ENCODE measurements at places on chromosomes 4 and X.

DNA sequence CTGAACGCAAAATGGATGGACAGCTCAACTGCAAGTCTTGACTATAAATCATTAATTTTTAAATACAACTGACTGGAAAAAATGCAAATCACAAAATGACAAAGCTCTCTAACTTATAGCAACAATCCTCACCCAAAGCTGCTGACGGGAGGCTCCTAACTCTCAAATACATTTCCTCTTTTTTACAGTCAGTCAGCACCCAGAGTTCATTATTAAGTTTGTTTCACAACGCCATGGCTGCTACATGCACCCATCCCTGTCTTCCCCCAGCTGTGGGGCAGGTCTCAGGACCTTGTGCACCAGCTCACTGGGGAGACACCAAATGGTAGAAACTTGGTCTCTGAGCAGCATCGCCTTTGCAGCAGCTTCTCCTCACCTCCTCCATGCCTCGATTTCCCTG, 97.6 kb downstream of the SLC34A2 start:
- DNase-seq = no peak

DNA sequence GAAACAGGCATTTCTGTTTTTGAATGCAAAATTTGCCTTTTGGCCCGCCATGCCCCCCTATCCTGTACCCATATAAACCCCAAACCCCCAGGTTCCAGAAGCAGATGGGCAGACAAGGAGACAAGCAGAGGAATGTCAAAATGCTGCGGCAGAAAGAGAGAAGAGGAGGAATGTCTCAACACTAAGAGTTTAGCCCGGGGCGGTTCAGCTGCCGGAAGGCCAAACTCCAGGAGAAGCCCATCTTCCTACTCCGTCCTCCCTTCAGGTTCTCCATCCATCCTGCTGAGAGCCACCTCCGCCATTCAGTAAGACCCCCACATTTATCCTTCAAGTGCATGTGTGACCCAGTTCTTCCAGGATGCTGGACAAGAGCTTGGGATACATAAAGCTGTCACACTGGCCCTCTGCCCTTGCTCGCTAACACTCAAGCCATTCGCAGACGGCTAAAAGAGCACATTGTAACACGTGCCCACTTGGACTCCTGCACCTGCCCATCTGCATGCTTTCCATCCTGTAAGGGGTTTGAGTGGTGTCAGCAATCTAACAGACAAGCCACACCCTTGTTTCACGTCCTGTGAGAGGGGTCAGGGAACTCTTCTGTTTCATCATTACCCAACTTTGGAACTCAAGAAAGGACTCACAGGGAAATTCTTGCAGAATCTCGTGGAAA, 31.3 kb downstream of the TLR10 start:
- no peak for DNase-seq

- DNase-seq = no peak
Measured at GRCh38 chrX:46737462-46737861, 21.5 kb downstream of the SLC9A7 start.

GRCh38 chr4:154982187-154983047, 201.3 kb downstream of the RBM46 start:
- DNase-seq = peak; percentile 39

- DNase-seq = no peak
Measured at GRCh38 chr4:22616516-22616915, 76.2 kb upstream of the GBA3 start.

DNA sequence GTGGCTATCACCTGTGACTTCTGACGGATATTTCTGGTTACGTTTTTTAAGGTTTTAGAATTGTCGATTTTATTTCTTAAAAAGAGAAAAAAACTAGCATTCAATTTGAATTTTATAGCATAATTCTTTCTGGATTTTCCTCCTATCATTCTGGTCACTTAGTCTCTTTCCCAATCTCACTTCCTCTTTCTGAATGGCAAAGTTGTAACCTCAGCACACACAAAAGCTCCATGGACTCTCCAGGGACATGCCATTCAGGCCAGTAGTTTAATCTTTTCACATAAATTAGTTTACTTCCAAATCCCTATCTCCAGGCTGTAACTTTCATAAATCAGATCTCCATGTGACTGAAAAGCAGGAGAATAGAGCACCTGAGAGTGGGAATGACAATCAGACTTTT, 110.7 kb downstream of the ARAP2 start:
- no peak for DNase-seq

- DNase-seq = no peak
Measured at GRCh38 chrX:20531667-20532066, 265.0 kb upstream of the RPS6KA3 start.

DNA sequence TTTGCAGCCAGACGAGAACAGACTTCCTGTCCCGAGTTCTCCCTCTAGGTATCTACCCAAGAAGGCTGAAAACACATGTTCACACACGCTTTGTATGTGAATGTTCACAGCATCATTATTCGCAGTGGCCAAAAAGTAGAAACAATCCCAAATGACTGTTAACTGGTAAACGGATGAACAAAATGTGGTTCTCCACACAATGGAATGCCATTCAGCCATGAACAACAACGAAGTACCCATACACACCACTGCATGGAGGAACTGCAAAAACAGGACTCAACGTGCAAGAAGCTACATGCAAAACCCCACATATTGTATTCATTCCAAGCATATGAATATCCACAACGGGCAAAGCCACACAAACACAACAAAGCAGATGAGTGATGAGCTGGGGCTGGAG, 45.0 kb downstream of the PDHA1 start:
- no peak for DNase-seq

GRCh38 chr4:123996718-123997510, 600.3 kb downstream of the SPRY1 start:
- DNase-seq = no peak

DNA sequence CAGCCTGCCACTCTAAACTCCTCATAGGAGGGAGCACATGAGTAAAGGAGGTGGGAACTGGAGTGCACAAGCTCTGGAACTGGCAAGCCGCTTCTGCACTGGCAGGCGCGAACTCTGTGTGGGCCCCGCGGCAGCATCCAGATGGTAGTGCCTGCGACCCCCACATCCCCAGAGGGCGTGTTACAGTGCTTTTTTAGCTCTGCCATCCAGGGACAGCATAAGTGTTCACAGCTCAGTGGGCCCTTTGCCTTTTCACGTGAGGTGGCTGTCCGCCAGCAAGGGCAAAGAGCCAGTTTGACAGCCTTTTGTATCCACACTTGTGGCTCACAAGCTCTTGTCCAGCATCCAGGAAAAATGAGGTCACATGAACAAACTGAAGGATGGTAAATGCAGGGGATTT, 581.6 kb upstream of the DIAPH2 start:
- no peak for DNase-seq

GRCh38 chr4:171024720-171025303, 788.4 kb upstream of the GALNTL6 start:
- no peak for DNase-seq

DNA sequence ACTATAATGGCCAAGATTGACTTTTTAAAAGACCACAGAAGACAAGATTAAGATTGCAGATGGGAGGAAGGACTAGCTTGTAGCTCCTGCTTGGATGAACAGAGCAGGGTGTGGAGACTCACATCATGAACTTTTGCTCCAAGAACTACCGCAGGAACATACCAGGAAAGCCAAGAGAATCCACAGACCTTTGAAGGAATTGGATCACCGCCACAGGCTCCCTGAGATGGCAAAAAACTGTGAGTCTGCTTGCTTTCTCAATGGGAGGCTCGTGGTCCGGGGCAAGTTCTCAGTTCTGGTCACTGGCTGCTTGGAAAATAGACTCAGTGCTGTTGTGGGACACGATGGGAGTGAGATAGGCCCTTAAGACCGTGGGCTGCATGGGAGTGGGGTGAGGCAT, 276.6 kb downstream of the CCSER1 start:
- no peak for DNase-seq

DNA sequence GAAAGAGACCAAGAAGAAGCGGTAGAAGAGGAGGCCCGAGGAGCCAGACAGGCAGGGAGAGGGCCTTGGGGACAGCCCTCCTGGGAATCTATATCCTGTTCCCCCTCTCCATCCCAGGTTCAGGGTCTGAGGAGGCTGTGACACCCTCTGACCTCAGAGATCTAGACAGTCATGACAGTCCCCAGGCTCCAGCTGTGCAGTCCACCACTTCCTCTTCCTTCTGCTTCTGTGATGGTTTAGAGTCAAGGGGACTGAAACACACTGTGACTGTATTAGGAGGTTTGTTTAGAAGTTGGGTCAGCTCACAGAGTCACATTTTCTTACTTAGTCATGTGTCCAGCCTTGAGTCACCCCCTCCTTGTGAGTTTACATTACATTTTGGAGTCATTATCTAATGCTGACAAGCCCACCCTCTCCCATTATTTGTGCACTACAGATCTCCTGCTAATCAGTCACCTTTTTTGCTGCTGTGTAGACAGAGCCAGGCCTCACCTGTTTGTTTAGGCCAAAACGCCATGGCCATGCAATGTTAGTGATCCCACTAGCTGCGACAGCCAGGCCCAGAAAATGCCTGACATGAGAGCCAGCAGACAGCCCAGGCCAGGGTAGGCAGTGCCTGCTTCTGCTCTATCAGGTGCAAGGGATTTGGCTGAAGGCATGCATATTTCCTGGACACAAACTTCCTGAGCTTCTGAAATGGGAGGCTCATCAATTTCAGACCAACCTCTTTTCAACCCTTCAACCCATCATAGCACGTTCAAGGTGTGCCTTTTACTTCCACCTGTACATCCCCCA, 26.0 kb downstream of the MANBA start:
- no peak for DNase-seq

DNA sequence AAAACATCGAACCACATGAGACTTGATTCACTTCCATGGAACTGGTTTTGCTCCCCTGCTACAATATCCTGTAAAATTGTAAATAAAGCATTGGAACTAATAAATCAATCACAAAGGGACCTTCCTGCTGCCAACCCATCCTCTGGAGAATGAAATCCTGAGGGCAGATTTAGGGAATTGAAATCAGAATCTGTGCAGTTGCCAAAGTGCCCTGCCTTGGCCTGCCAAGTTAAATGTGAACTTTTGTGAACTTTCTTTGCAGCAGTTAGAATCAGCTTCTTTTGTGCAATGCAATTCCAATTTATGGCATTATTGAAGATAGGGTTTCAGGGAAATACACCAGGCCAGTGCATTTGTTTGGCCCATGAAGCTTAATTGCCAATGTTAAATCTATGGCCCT, 263.1 kb downstream of the PTTG2 start:
- DNase-seq = no peak

Measured in caudate nucleus (tissue), 63 donors.